ENCODE measurements at places on chromosomes 7 and 10. TPM values are rescaled to one million over a fixed set of nuclear protein-coding genes. Genes with fewer than 3 reads are reported as not detected.

DNA sequence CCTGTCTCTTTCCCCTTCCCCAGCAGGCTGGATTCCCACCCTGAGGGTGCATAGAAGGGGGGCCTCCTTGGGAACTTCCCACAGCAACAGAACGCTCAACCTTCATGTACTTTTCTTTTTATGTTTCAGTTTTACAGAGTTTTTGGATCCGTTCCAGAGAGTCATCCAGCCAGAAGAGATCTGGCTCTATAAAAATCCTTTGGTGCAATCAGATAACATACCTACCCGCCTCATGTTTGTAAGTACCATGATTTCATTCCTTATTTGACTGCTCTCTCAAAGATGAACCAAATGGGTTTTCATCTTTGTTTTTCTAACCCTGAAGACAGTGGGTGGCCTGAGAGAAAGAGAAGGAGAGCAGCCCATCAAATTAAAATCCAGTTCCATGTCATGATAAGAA, 46.7 kb downstream of the PLPP4 start:
- DNase-seq: no peak

GRCh38 chr7:92631067-92631849, 41.1 kb upstream of the FAM133B start:
- DNase-seq: no peak

DNA sequence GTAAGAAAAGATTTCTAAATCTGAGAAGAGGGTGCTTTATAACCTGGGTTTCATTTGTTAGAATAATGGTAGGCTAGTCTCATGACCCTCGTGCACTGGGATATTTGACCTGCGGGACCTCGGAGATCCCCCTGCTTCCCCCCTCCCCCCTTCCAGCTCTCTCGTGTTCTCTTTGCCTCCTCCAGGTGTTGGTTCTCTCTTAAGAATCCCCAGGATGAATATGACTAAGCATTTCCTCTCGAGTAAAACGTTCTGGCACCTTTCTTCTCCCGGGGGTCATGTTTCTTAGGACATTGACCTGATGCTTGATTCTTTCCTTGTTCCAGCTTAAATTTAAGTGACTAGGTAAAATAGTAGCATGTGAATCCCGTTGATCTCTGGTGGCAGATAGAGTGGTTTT, 71.2 kb downstream of the SHH start:
- no peak for DNase-seq

The ACBD7 gene
- 2.6 TPM for total RNA-seq

The ADAP1 gene
- total RNA-seq: 11.1 TPM

DNA sequence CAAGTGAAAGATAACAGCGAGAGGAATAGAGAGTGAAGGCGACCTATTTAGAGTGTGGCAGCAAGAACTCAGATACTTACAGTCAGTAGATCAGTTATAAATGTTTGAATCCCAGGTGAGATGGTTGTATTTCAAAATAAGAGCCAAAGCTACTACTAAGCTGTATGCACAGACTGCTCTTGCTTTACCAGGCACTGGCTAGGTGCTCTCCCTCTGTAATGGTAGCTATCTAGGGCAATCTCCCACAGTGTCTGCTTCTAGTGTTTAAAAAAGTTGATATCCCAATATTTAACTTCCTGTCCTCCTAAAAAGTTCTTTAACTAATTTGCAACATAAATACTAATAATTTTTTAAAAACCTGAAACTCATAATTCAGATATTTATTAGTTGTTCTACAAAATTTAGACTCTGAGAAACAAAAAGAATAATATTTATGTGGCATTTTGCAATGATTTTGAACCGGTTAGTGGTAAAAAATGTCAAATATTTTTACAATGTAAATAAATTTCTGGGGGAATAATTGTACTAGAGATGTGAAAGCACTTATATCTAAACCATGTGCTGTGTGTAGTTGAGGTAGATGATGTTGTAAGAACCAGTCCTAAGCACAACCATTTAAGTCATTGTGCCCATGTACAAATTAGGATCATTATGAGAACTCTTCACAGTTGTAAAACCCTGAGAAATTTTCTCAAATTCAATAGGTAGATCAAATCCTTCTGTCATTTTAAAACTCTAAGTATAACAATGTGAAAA, 349.3 kb upstream of the SEMA3D start:
- no peak for DNase-seq

The FAM13C gene
- total RNA-seq: not detected

DNA sequence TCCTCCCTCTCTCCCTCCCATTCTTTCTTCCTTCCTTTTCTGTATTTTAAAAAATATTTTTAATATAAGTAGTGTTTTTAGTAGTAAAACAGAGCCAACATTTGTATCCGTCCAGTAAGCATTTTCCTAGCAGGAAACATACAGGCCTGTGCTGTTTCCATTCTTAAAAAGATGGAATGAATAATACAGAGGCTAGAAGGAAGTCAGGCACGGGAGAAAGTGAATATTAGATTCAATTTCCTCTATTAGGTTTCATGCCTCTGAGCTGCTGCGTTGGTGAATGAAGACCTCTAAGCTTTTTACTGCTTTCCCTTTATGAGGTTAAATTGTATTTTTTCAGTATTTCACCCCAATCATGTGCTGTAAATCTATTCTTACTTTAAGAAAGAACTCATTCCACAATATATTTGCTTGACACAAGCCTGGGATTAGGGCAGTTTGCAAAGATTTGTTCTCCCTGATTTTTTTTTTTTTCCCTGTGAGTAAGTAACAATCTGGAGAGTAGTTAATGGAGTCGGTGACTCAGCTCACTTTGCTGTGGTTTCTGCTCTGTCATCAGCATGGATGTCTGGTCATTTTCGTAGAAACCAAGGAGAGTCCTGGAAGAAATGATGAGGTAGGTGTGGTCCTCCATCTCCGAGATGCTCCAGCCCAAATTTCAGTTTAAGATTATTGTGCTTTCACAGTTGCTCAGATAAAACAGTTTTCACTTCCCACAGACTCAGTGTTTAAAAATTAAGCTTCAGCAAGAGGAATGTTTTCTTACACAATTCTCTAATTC, 76.1 kb upstream of the PITRM1 start:
- no peak for DNase-seq

Measured in activated CD4-positive, alpha-beta memory T cell treated with anti-CD3 and anti-CD28 coated beads, Interleukin-2, amount 10 ng/mL, durations not matched to agents 7 days and 5 days (primary cell).